Stomach (tissue), 19 donors: ENCODE measurements at places on chromosomes 6 and 20. TPM values are rescaled to one million over a fixed set of nuclear protein-coding genes. Genes with fewer than 3 reads are reported as not detected.

- H3K27ac ChIP-seq = no peak overlapping the region
- no peaks in the 10 kb centered on the region for H3K27me3 ChIP-seq
- peaks cover 2% of the 10 kb centered on the region for H3K4me1 ChIP-seq
- H3K36me3 ChIP-seq = no peaks in the 10 kb centered on the region
- DNase-seq = no peak
Observed at GRCh38 chr6:34355889-34356288, 36.6 kb downstream of the NUDT3 start.

DNA sequence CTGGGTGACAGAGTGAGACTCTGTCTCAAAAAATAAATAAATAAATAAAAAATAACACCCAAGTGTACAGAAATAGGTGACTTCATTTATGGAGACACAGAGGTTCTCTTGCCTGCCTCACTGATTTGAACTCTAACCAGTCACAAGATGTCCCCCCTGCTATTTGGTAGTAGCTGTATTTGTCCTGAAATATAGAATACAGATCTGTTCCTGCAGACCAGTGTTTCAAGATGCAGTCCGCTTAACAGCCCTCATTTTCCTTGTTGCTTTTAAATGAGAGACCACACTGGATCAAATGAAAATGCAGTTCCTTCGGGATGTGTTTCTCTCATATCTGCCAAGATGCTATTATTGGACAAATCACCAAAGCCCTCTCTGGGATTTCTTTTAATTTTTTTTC is 7.6 kb downstream of the PLCB4 start:
- DNase-seq = no peak
- H3K27ac ChIP-seq = peak overlapping the region; percentile 84
- no peak overlapping the region for H3K4me3 ChIP-seq
- H3K36me3 ChIP-seq = no peaks in the 10 kb centered on the region

DNA sequence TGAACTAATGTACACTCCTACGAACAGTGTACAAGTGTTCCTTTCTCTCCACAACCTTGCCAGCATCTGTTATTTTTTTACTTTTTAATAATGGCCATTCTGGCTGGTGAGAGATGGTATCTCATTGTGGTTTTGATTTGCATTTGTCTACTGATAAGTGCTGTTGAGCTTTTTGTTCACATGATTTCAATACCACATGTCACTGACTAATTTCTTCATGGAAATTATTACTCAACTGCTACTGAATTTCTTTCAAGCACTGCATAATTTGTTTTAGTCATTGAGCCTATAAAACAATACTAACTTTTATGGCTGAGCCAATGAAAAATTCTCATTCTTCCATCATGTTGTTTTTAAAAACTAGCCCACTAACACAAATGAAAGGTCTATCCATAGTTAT is 115.4 kb downstream of the FRK start:
- no peaks in the 10 kb centered on the region for H3K27me3 ChIP-seq
- no peaks in the 10 kb centered on the region for H3K4me1 ChIP-seq
- no peaks in the 10 kb centered on the region for H3K36me3 ChIP-seq
- no peak overlapping the region for H3K4me3 ChIP-seq

- no peaks in the 10 kb centered on the region for H3K36me3 ChIP-seq
- no peak for DNase-seq
- peaks cover 30% of the 10 kb centered on the region for H3K4me1 ChIP-seq
- no peaks in the 10 kb centered on the region for H3K27me3 ChIP-seq
- no peak overlapping the region for H3K27ac ChIP-seq
Observed at GRCh38 chr6:35386989-35387388, 44.6 kb downstream of the PPARD start.

GRCh38 chr20:32484225-32484957 is 100.7 kb downstream of the NOL4L start:
- H3K4me3 ChIP-seq = peak overlapping the region; percentile 90
- no peaks in the 10 kb centered on the region for H3K27me3 ChIP-seq
- H3K4me1 ChIP-seq = peaks cover 56% of the 10 kb centered on the region
- H3K27ac ChIP-seq = peak overlapping the region; percentile 90
- DNase-seq = peak; percentile 76
- H3K36me3 ChIP-seq = no peaks in the 10 kb centered on the region

DNA sequence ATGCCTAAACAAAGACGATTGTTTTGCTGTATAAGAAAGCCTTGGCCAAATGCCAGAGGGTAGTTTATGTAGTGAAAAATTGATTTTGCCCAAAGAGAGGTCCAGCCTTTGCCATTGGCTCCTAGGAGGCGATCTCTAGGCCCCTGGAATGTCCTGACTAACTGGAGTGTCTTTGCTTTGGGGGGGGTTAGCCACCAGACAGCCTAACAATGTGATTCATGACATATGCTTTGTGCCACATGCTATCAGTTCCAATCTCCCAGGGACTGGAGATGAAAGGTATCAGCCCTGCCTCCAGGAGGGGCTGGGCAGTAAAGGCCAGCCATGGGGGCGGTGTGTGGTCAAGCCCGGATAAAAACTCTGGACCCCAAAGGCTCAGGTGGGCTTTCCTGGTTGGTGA is 32.7 kb upstream of the TUBB2A start:
- no peaks in the 10 kb centered on the region for H3K36me3 ChIP-seq
- H3K27me3 ChIP-seq = no peaks in the 10 kb centered on the region
- H3K4me1 ChIP-seq = no peaks in the 10 kb centered on the region

DNA sequence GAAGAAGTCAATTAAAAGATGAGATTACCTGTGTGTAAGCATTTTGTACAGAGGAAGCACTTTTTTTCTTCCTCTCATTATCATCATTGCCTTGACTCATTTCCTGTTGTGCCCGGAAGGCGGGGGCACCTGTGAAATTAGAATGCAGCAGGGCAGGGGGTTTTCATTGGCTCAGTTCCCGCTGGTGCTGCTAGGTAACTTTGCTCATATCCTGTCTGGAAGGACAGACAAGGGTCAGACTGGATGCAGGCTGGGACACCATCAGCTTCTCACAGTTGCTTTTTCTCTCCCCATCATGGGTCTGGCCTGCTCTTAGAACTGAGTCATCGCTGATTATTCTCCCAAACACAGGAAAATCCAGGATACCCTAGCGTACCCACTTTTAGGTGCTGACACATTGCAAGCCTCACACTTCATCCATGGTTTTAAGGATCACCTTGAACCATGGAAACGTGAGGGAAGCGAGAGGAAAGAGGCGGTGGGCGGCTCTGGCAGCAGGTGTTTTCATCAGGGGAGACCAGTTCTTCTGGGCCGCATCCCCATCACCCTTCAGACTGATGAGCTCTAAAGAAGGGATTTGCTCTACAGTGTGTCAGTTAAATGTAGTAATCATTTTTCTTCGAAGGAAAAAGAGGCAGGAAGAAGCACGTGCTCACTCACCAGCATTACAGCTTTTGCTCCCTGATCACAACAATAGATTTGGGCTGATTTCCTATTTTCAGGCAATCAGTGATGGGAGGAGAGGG is 195.7 kb upstream of the SASH1 start:
- no peaks in the 10 kb centered on the region for H3K27me3 ChIP-seq
- no peak overlapping the region for H3K27ac ChIP-seq
- no peaks in the 10 kb centered on the region for H3K4me1 ChIP-seq
- no peak overlapping the region for H3K4me3 ChIP-seq
- no peaks in the 10 kb centered on the region for H3K36me3 ChIP-seq

GRCh38 chr20:4813863-4814695 is 92.4 kb downstream of the PRND start:
- peaks cover 6% of the 10 kb centered on the region for H3K4me1 ChIP-seq
- H3K36me3 ChIP-seq = no peaks in the 10 kb centered on the region
- H3K4me3 ChIP-seq = peak overlapping the region; percentile 28
- DNase-seq = no peak
- peak overlapping the region; percentile 38 for H3K27ac ChIP-seq

The KIF6 gene
- 1.4 TPM for total RNA-seq

The DUSP22 gene
- 24.2 TPM for total RNA-seq

The PBOV1 gene
- not detected for total RNA-seq

The SMIM26 gene
- 139 TPM for total RNA-seq

The GABRR1 gene
- not detected for total RNA-seq
